RWPE1 (cell line): ENCODE measurements at places on chromosomes 13 and 19.

- no peak for DNase-seq
Observed at GRCh38 chr13:75904012-75904411, 267.9 kb downstream of the LMO7 start.

DNA sequence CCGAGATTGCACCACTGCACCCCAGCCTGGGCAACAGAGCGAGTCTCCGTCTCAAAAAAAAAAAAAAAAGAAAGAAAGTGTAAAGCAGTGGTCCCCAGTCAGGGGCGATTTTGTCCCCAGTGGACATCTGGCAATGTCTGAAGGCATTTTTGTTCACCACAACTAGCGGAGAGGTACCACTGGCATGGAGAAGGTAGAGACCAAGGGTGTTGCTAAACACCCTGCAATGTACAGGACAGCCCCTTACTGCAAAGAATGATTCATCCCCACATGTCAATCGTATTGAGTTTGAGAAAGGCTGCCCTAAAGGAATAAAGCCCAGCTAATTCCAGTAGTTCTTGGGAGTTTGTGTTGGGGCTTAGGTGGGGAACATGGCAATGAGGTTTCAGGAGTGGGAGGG lies 38.7 kb downstream of the CYP4F2 start:
- DNase-seq: no peak

DNA sequence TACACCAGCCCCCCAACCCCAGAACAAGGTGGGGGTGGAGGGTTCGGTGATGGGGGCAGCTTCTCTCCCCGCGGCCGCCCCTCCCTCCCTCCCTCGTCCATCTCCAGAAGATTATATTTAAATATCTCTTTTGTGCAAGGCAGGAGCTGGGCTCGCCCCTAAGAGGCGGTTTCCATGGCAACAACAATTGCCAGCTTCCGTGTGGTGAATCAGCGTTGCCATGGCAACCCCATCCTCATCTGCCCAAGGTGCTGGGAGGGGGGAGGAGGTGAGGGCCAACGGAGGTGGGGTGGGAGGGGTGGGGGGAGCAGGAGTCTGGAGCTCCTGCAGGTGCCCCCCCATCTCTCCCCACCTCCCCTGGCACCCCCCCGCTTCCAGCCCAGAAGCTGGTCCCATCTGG lies 46.4 kb downstream of the CELF5 start:
- DNase-seq: peak; percentile 53

- DNase-seq: no peak
Observed at GRCh38 chr13:90866006-90866405, 481.5 kb upstream of the MIR17HG start.

DNA sequence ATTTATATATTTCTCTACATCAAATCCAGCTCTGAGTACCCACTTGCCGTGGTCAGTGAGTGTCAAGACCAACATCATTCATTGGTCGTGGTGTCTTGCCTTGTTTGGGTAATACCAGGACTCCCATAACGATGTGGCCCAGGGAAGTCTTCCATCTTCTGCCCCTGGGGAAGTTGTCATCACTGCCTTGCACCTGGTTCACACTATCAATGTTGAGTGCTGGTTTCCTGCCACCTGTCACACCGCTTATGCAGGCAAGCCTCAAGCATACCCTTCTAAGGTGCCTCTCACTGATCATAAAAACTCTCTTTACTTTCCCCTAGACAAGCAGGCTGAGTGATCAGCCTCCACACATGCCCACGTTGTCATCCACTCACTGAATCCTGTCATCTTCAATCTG lies 382.4 kb downstream of the KCTD12 start:
- no peak for DNase-seq

DNA sequence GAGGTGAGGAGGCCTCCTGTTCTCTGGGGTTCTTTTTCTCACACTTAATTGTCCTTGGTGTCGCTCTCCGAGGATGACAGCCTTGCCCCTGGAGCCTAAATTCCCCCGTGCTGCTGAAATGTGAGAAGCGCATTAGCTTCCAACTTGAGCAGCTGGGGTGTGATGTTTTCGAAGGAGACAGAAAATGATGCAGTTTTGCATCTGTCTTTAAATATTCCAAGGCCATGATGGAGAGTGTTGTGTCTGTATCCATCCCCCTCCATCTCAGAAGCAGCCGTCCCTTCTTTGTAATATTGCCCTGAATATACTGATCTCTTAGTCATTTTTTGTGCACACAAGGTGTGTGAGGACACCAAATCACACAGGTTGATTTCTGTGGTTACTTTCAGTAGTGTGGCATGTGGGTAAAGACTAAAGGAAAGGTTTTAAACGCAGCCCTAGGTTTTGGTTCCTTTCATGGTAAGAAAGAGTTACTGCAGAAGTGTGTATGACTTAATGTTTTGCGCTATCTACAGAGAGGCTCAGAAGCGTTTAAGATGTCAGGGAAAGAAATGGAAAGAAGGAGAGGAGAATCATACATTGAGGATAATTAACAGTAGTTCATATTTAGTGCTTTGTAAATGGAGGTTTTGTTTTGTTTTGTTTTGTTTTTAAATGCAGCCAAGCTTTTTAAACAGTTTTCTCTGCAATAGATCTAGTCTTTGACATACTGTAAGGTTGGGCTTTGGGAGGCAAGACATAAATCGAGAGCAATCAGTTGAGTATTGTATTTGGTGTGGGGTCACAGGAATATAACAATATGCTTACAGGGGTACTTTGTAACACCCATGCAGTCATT lies 1.6 kb downstream of the NBEA start:
- no peak for DNase-seq

GRCh38 chr13:86581706-86582105 lies 782.5 kb upstream of the SLITRK6 start:
- peak; percentile 2 for DNase-seq

- no peak for DNase-seq
Observed at GRCh38 chr19:40739871-40740703, 10.2 kb downstream of the ACTMAP start.

GRCh38 chr19:2140138-2140569 lies 11.2 kb downstream of the AP3D1 start:
- no peak for DNase-seq

GRCh38 chr13:95180513-95181245 lies 120.6 kb downstream of the ABCC4 start:
- DNase-seq: no peak

DNA sequence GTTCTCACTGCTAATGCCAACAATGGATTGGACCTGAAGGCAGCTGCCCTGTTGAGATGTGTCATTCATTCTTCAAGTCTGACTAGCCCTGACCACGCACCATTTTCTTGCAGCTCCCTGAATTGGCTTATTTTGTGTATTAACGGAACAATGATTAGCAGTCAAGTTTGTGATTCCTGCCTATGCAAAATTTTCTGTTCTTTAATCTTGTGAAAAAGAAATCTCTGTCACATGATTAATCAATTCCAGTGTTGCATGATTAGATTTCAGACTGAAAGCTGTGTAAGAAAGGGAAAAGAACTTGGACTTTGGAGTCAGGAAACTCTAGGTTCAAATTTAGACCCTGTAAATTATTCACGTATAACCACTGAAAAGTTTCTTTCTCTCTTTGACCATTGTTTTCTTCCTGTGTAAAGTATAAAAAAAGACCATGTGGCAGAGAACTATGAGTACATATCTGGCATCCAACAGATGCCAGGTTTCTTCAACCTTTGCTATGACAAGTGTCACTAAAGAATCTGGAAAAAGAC lies 64.5 kb upstream of the SLC10A2 start:
- DNase-seq: peak; percentile 5

DNA sequence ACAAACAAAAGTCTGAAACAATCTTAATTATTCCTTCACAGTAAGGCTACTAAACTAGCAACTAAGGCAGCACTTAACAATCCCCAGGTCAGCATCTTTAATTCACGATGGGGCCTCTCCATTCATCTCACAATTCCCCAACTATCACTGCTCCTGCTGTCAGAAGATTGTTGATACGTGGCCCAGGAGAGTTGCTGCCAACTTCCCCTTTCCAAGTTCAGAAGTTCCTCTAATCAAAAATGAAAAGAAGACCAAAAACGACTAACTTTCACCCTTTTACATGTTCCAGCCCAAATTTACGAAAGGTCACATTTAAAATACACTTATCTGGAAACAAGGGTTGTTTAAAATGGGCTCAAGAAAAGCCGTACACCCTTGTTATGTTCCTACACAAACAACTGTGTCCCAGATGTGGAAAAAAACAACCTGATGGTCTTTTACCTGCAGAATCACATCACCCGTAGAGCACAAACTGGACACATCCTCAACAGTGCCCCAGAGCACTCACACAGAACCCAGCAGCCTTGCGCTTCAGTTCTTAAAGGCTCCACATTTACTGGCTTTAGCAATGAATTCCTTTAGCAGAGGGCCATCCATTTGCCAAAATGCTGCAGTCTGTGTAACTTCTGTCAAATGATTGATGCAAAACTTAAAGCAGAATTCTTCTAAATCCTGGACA lies 38.0 kb downstream of the PHF11 start:
- no peak for DNase-seq

- no peak for DNase-seq
Observed at GRCh38 chr19:2351591-2351990, 8.5 kb upstream of the TMPRSS9 start.

- peak; percentile 86 for DNase-seq
Observed at GRCh38 chr19:50333235-50333736, 4.1 kb upstream of the KCNC3 start.

DNA sequence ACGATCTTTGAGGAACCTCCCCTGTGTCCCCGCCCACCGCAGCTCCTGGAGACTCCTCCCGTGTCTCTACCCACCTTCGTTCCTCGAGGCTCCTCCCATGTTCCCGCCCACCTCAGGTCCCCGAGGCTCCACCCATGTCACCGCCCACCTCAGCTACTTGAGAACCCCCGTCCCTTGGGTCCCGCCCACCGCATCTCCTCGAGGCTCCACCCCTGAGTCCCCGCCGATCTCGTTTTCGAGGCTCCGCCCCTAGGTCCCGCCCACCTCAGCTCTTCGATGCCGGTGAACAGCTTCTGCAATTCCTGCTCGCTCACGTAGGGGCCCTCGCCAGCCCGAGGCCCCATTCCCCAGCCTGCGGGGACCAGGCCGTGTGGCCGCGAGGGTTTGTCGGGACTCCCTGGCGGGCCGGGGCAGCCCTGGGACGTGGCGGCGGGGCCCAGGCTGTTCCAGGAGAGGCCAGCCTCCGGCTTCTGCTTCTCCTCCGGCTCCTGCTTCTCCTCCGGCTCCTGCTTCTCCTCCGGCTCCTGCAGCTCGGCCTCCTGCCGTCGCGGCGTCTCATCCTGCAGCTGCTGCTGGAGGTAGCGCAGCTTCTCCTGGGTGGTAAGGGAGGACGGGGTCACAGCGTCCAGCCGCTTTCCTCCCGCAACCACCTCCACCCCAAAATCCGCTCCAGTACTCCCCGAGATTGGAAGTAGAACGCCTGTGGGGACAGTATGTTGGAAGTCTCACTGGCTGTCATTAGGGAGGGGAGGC lies 16.7 kb downstream of the TSKS start:
- peak; percentile 80 for DNase-seq

DNA sequence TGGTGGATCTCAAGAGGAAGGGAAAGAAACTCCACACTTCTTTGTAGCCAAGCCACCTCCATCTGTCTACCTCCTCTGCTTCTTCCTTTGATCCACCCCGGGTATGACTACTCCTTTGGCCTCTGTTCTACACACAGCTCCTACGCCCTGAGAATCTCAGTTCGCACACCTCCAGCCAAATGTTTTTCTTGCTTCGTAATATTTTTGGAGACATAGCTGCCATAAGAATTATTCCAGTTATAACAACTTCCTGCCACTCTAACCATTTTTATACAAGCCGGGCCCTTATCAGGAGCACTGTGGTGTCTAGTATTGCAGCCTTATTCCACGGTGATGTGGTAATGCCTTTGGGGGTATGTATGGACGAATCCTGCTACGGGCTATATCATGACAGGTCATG lies 126.7 kb downstream of the STARD13 start:
- DNase-seq: no peak

- no peak for DNase-seq
Observed at GRCh38 chr13:50055454-50055853, 40.2 kb downstream of the KCNRG start.

- no peak for DNase-seq
Observed at GRCh38 chr13:23769401-23769800, 119.8 kb downstream of the MIPEP start.
